T-helper 1 cell (primary cell): ENCODE measurements at places on chromosomes 4 and X.

- no peak for DNase-seq
Observed at GRCh38 chr4:10087152-10087791, 29.3 kb downstream of the WDR1 start.

- DNase-seq, result no peak
Observed at GRCh38 chr4:86367577-86367976, 7.7 kb upstream of the MAPK10 start.

DNA sequence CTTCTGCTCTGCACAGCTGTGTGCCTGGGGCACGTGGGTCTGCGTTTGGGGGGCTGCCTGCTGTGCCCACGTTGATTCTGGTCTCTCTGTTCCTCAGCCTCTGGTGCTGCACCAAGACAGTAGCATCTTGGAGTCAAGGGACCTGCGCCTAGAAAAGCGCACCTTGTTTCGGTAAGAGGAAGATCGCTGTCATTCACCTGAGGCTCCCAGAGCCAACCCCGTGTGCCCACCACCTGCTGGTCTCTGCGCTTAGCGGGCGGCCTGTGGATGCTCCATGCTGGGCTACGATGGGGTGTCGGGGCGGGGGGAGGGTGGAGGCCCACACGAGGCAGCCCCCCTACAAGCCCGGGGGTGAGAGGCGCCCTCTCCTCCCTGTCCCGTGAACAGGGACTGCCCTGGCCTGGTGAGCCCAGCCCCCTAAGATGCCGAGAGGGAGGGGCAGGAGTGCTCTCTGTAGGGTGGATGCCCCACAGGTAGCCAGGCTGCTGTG is 18.9 kb upstream of the HGFAC start:
- DNase-seq, result no peak

GRCh38 chr4:52685316-52685715 is 26.2 kb upstream of the USP46 start:
- no peak for DNase-seq

DNA sequence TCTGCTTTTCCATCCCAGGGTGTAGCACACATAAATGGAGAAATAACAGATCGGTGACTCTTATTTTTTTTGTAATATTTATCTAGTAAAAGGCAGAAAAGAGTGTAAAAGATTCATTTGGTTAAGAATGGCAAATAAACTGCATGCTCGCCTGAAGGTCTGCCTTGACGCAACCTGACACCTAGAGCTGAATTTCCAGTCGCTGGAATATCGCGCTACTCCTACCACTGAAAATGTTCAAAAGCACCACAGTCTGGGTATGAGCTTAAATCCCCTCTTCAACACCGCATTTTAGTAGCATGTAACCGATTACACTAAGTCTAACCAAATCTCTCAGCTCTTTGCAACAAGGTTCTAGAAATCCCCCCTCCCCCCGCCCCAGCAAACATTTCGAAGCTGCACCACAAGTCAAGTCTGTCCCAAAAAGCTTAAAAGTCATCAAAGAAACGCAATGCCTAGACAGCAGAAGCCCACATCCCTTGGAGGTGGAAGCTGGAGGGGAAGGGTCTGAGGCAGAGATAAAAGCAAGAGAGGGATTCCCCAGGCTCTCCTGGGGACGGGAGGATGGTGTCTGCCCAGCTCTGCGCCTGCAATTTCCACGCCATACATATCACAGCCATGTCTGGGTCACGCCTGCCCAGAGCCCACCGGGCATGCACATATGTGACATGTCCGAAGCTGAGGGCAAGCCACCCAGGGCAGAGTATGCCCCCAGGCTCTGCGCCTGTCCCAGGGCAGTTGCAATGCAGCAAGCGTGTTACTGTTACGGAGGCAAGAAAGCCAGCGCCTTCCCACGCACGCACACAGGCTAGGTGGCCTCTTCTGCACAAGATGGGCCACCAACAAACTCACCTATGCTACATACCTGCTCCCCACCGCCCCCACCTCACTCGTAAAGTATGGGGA is 1.4 kb downstream of the FGF13 start:
- no peak for DNase-seq
